Ureter (tissue), 1 donor: ENCODE measurements at places on chromosomes 16 and 17. TPM values are rescaled to one million over a fixed set of nuclear protein-coding genes. Genes with fewer than 3 reads are reported as not detected.

The ODAD4 gene
- total RNA-seq = 0.75 TPM

The FBXW10 gene
- total RNA-seq = 1.1 TPM

The CSH1 gene
- total RNA-seq = not detected

The TPSD1 gene
- total RNA-seq = 5.0 TPM

The KRT31 gene
- not detected for total RNA-seq

The NOS2 gene
- total RNA-seq = 0.23 TPM

The QPRT gene
- total RNA-seq = 24.7 TPM

The HOXB2 gene
- 50.7 TPM for total RNA-seq

The TSNAXIP1 gene
- total RNA-seq = 2.5 TPM

GRCh38 chr16:9105189-9105588 lies 13.7 kb downstream of the HAPSTR1 start:
- no peak for DNase-seq

DNA sequence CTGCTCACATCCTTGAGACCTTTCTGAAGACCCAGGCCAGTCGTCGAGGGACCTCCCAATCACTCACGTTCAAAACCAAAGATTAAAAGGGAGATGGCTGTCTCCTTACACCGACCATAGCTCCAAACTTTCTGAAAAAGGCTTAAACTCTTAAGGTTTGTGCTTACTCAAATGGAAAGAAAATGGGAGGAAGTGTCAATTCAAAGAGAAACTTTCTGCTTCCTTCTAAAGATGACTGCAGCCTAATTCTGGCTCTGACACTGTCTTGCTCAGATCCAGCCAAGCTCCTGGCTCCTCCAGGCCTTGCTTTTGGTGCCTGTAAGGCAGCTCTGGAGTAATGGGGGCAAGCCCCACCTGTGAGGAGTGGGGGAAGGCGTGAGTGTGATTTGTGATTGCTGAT lies 54.9 kb upstream of the WSB1 start:
- DNase-seq = no peak

- no peak for DNase-seq
These were observed 192.9 kb upstream of the C17orf78 start for GRCh38 chr17:37182786-37183465.

GRCh38 chr17:43970366-43970765 lies 16.6 kb upstream of the PYY start:
- DNase-seq = no peak

GRCh38 chr16:48110982-48111381 lies 44.8 kb downstream of the ABCC12 start:
- DNase-seq = no peak

GRCh38 chr17:83103943-83104311 lies 24.5 kb downstream of the METRNL start:
- no peak for DNase-seq

GRCh38 chr16:72936408-72936807 lies 111.5 kb downstream of the ZFHX3 start:
- no peak for DNase-seq

DNA sequence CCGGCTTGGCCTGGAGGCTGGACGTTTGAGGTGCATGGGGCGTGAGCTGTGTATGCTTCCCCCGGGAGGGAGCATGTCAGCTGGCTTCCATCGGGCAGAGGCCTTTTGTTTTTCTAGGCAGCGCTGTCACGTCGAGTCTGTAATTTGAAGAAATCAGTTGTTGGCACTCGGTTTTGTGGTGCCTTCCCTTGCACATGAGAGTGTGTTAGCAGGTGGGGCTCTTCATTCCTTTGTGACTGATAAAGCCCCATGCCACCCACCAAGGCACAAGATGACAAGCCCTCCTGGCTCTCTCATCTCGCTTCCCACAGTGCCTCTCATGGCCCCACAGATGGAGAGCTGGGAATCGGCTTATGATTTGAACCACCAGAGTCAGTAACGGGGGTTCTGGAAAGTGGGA lies 72.1 kb downstream of the BANP start:
- no peak for DNase-seq

DNA sequence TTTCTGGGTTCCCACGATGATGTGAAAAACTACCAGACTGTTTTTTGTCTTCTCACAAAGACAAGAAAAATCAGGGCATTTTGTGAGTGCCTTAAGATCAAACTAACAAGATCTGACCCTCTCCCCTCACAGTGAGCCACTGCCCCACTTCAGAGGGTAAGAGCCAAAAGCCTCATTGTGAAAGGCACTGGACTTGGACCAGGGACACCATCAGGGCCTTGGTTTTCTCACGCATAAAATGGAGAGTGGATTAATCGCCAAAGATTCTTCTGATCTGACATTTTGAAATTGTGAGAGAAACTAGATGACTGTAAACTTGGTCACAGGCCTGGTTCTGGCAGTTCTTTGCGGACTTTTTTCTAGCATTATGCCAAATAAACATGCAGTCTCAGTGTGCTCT lies 21.0 kb upstream of the ENDOV start:
- DNase-seq = no peak

DNA sequence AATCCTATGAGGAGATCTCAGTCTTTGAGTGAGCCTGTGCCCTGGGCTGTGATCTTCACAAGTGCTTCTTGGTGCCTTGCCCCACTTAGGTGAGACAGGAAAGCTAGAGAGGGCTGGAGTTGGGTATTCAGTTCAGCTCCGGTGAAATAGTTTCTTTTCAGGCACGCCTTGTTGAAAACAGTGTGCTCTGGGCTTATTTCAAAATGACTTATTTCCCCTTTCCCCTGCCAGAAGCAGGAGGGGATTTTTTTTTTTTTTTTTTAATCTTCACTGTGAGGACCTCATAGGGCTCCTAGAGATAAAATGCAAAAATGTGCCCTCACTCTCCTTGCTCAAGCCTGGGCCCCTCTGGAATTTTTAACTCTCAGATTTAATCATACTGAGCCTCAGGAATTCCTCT lies 27.2 kb downstream of the MOSMO start:
- DNase-seq = no peak

DNA sequence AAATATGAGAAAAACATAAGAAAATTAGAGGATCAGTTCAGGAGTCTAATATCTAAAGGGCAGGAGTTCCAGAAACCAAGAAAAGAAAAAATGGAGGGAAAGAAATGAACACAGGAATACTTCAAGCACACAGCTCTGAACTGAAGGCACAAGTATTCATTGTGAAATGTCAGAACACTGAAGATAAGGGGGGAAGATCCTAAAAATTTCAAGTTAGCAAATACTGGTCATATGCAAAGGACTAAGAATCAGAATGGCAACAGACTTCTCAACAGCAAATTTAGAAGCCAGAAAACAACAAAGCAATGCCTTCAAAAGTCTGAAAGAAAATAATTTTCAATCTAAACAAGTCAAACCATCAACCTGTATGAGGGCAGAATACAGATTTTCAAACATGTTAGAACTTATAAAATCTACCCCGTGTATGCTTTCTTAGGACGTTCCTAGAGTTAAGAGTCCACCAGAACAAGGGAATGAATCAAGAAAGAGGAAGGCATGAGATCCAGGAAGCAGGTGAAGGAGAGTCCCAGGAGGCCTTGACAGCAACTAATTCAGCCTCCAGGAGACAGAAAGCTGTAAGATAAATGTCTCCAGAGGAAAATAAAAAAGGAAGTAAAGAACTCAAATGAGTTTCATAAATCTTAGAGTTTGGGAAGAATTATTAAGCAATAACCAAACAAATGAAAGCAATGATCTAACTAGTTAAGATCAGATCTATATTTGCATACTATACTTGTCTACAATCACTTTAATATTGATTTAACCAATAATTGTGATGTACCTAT lies 2.8 kb downstream of the BRD7 start:
- no peak for DNase-seq

DNA sequence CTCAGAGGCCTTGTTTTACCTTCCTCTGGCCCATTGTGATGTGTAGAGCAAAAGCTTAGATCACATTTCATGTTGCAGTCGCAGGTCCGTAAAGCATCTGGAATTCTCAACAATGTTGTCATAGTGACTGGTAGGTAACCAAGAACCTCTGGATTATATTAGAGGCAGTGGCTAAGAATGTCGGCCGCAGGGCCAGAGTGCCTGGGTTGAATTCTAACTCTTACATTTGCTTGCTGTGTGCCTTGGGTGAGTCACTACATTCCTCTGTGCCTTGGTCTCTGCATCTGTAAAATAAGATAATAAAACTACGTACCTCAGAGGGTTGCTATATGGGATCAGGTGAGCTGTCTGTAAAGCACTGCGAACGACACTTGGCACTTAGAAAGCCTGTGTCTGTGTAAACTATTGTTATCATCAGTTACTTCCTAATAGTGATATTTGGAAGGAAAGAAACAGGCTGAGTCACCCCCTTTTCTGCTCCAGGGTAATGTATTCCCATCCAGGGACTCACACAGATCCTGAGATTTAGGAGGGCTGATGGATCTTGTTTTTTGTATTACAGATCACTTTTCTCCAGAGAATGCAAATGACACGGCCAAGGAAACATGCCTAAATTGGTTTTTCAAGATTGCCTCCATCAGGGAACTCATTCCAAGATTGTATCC lies 52.2 kb downstream of the VPS35L start:
- no peak for DNase-seq

- DNase-seq = no peak
These were observed 33.9 kb upstream of the SEC14L1 start for GRCh38 chr17:77106874-77107358.

GRCh38 chr17:22490399-22490798 lies 798.1 kb downstream of the KCNJ18 start:
- no peak for DNase-seq

DNA sequence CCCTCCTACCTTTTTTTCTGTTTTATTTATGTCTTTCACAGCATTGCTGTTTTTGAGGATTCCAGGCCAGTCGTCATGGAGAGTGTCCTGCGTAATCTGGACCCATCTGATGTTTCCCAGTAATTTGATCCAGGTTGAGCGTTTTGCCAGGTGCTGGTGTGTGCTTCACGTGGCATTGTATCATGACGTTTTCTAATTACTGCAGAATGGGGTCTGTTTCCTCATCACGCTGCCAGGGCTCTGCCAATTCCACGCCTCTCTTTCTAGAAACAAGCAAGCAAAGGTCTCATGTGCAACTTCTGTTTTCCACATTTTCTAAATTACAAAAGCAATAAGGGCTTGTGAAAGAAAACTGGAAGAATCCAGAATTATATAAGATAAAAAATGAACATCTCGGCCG lies 28.3 kb upstream of the BHLHA9 start:
- no peak for DNase-seq

DNA sequence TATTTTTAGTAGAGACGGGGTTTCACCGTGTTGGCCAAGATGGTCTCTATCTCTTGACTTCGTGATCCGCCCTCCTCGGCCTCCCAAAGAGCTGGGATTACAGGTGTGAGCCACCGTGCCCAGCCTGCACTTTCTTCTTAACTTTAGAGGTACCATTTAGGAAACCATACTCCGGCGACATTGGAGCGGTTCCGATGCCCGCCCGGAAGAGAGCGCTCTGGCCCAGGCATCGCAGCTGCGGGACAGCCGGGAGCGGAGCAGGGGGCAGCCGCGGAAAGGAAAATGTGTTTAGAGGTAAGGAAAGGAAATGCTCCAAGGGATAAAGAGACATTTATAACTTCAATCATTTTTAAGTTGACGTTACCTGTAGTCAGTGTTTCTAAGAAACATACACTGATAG lies 6.0 kb upstream of the HS3ST3B1 start:
- DNase-seq = no peak

DNA sequence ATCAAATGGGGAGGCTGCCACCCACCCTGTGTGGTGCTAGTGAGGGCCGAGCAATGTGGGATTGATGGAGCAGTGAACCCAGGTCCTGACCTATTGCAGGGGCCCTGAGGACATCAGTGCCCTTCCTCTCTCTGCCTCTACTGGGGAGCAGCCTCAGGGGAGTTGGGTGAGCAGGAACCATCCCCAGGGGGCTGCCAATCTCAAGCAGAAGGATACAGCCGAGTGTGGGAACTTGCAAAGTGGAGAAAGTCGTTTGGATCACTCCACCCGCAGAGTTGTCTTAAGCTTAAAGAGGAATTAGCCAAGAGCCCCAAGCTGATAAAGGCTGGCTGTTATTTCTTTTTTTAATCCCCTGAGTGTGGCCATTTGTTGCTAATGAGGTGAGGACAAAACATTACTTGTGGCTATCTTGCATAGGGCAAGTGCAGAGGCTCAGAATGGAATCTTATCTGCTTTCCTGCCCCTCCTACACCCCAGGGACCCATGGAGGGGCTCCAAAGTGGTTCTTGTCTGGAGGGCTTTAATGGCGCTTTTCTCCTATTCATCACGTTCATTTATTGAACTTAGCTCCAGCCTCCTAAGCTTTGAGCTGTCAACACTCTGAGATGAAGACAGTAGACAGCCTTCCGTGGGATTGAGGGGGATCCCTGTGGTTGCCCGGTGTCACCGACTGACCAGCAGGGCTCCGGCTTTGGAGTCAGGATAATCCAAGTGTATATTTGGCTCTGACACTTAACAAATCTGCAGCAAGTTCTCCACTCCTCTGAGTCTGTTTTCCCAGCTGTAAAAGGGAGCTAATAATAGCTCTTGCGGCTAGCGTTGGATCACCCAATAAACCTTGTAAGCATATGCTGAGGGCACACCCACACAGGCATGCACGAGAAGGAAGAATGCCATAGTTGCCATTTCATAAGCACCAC lies 45.1 kb downstream of the MYH11 start:
- no peak for DNase-seq

DNA sequence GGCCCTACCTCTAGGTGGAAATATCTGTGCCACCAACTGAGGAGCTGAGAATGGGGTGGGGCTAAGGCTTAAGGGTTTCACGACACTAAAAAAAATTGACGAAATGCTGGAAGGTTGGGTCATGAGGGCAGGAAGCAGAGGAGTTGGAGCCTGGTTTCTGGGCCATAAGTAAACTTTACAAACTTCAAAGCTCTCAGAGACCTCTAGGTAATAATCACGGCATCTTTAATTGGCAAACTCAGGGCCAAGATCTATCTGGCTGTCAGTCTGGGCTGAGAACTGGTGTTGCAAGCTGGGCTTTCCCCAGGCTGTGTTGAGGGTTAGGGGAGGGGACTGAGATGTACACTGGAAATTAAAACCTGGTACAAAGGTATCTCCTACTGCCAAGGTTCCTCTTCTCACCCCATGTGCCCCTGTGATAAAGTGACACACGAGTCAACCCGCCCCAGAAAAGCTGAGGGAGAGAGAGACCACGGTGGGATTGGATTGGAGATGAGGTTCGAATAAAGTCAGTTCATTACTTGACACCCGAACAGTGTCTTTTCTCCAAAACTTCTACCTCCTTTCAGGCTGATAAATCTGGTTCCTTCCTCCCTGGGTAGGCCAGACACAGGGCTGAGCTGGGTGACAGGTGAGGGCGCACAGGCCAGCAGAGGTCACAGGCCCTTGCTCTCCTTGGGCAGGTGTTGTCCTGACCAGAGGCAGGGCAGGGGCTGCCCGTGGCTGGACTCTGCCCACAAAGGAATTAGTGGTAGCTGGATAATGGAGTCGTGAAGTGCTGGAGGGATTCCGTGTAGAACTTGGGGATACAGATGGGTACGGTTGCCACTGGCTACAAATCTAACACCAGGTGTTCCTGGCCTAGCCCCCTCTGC lies 4.0 kb upstream of the ZNF768 start:
- DNase-seq = no peak

- no peak for DNase-seq
These were observed 13.5 kb downstream of the SPATA32 start for GRCh38 chr17:45248132-45248957.

DNA sequence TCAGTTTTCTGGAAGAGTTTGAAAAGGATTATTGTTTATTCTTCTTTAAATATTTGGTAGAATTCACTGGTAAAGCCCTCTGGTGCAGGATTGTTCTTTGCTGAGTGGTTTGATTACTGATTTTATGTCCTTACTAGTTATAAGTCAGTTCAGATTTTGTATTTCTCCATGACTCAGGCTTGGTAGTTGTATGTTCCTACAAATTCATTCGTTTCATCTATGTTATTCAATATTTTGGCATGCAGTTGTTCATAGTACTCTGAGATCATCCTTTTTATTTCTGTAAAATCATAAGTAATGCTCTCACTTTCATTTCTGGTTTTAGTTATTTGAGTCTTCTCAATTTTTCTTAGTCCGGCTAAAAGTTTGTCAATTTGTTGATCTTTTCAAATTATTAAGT lies 58.1 kb upstream of the CRYM start:
- DNase-seq = no peak
